ENCODE measurements at places on chromosomes 11 and 22.

- no peak for DNase-seq
Observed at GRCh38 chr11:62548545-62549335, 2.1 kb upstream of the AHNAK start.

- no peak for DNase-seq
Observed at GRCh38 chr11:57800444-57801182, 39.0 kb downstream of the CTNND1 start.

DNA sequence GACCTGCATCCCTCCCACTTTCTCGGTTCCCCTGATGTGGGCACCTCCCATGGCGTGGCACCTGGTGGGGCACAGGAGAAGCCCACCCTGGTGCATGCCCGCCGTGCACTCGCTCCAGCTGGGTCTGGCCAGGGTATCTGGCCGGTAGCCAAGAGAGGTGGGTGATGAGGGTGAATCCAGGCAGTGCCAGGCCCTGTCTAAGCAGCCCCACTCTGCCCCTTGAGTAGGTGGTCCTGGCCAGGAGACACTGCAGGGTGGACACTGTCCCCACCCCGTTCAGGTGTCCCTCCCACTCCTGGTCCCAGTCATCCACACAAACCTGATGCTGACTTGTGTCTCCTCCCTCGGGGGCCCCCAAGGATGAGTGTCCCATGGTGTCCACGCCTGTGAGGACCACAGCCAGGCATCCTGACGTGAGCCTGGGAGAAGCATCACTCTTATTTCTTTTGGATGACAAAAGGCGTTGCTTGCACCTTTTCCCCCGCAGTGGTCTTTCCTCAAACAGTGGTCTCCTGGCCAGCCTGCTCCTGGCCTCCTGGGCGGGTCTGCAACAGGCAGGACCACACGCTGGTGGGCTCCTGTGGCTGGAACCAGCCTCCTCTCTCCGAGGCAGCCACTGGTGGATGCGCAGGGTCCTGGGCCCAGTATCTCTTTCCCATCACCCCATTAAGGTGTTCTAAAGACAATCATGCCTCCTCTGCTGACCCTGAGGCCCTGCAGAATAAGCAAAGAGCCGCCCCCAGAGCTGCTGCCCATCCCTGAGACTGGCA, 922.3 kb downstream of the BRD1 start:
- no peak for DNase-seq

DNA sequence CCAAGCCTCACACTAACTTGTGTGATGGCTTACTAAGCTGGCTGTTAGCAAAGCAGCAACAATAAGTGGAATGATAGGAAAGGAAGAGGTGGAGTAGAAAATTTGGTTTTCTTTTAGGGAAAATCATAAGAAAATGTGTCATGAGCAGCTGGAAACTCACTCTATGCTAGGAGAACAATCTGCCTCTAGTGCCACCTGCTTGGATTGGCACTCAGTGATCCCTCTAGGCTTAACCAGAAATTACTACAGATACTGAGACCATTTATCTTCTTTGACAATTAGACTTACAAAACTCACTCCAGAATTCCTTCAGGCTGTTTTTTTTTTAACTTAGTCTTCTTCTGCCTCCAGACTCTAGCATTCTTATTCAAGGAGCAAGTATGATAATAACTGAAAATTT, 117.3 kb downstream of the CD44 start:
- DNase-seq, result no peak

GRCh38 chr11:111450480-111451320, 61.5 kb downstream of the BTG4 start:
- no peak for DNase-seq

GRCh38 chr11:90845126-90845525, 622.3 kb upstream of the CHORDC1 start:
- DNase-seq, result no peak
